ENCODE measurements at places on chromosomes 11 and 22.

- DNase-seq = no peak
These were observed 2.7 kb upstream of the MYRF start for GRCh38 chr11:61749591-61750217.

GRCh38 chr11:7252683-7253213 is 1.0 kb downstream of the SYT9 start:
- DNase-seq = no peak

GRCh38 chr11:101010899-101011298 is 118.7 kb downstream of the PGR start:
- DNase-seq = no peak

DNA sequence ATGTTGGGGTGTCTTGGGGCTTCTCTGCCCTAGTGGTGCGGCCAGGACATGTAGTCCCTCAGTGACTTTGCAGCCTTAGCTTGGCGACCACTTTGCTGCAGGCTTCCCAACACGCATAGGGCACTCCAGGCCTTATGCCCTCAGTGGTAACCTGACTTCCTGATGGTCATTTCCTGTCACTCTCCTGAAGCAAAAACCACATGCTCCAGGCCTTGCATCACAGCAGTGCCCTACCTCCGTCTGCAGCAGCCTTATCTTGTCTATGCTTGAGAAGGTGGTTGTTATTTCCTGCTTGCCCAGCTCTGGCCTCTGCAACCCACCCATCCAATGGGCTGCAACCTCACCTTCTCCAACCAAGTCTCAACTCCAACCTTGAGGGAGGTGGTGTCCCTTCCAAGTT is 33.4 kb upstream of the PISD start:
- DNase-seq = no peak

GRCh38 chr11:134350381-134350780 is 18.6 kb downstream of the GLB1L2 start:
- no peak for DNase-seq

DNA sequence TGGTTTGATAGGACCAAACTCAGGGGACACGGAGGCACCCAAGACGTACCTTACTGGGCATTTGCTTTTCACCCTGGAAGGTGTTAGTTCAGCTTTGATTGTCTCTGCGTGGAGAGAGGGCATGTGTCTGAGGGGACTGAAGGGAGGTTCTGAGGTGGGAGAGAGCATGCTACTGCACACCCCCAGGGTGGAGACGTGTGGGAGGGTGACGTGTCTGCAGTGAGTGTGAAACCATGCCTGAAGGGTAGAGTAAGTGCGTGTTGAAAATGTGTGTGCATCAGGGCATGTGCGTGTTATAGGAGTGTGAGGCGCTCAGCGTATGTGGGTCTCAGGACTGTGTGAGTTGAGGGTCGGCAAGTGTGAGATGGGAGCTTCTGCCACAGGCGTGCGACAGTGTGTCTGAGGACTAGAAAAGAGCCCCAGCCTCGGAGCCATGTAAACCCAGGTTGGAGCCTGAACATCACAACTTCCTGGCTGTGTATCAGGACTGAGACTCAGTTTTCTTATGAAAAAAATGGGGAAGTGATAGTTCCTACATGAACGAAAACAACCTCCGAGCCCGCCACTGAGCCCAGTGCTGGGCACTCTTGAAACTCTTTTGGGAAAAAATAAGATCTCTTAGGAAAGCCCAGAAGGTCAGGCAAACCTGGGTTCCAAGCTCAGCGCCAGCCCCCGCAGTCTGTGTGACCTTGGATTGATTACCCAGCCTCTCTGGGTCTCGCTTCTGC is 11.8 kb upstream of the KCNJ11 start:
- no peak for DNase-seq

- DNase-seq = no peak
These were observed 16.1 kb downstream of the TSKU start for GRCh38 chr11:76799066-76799804.

- DNase-seq = no peak
These were observed 2.2 kb downstream of the GLB1L3 start for GRCh38 chr11:134278356-134278755.

GRCh38 chr11:35148163-35148837 is 9.3 kb downstream of the CD44 start:
- no peak for DNase-seq
